ENCODE measurements at places on chromosomes 1 and 21.

DNA sequence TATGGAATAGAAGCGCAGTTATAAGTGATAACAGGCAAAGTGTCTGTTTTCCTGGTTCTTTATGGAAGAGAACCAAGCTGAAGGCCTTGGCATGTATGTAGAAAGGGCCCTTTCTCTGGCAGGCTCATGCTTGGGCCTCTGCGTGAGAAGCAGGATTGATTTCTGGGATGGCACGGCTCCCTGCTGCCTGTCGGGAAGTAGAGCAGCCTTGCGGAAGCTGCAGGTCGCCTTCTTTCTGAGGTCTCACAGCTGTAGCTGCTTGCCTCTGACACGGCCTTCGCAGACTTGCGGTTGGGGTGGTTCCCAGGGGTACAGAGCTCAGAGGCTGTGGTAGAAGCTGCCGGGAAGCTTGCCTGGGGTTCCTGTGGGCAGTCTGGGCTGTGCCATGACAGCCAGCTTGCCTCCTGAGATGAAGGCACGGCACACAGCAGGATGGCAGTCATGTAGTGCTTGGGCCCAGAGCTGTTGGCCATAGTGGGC is 39.4 kb downstream of the TRAPPC10 start:
- DNase-seq = peak; percentile 86

DNA sequence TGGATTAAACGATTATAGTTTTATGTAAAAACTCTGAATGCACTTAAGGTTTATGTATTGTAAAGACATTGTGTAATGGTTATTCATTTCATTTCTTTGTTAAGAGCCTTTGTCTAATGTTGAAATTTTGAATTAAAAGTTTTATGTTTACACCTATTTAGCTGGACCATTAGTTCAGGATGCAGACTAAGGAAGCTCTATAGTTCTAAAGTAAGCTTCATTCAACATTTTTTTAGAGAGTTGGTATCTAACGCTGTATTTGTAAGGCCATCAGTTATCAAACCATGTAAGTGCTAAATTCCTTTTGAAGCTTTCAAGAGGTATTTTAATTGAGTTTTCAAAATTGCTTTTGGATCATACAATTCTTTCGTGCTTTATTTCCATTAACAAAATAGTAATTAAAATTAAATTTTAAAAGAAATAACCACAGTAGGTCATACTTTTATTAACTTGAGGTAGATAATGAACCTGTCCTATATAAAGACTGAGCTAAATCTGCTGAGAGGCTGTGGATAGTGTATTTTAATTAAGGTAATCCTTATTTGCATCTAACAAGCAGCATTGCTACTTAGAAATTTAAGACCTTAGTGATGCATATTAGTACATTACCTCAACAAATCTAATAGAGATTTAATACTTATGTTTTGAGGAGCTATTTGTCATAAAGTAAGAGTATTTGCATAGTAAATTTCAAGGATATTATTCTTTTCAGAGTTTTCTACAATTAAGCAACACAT is 47.9 kb downstream of the RWDD3 start:
- no peak for DNase-seq

- no peak for DNase-seq
These were observed 774 bp upstream of the ANGPTL7 start for GRCh38 chr1:11188381-11188780.

GRCh38 chr1:167697667-167698141 is 24.1 kb upstream of the MPZL1 start:
- no peak for DNase-seq

GRCh38 chr1:25524568-25525360 is 18.6 kb upstream of the LDLRAP1 start:
- peak; percentile 36 for DNase-seq

DNA sequence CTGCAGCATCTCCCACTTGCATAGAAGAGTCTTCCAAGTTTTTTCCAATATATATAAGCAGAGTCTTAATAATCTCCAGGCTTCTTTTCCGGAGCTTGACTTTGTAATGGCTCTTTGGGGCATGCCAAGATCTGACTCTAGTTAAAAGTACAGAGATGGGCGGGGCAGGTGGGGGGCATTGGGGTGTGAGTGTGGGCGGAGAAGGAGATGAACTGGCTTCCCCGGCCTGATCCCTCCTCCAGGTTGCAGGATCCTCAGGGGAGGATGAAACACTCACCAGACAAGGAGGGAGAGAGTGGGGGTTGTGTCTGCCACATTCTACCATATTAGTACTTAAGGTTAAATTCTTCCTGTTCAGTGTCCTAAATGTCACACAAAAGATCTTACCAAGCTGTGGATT is 23.0 kb downstream of the S100A10 start:
- no peak for DNase-seq

DNA sequence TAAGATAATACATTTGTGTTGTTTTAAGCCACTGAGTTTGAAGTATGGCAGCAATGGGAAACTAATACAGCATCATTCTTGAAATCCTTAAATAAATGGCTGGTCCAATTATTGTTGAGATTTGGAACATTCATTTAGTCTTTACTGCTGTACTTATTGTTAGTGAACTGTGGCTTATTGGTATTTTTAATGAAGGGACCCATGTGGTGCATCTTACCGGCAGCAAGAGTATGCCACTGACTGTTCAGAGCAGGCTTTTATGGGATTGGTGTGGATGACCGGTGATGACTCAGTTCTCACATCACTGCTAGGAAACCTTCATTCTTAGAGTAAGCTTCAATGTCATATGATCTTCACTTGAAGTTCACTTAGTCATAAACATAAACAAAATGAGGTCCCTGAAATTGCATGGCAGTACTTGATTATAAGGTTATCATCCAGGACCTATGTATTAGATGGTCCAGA is 31.5 kb downstream of the PRKAA2 start:
- DNase-seq = no peak

DNA sequence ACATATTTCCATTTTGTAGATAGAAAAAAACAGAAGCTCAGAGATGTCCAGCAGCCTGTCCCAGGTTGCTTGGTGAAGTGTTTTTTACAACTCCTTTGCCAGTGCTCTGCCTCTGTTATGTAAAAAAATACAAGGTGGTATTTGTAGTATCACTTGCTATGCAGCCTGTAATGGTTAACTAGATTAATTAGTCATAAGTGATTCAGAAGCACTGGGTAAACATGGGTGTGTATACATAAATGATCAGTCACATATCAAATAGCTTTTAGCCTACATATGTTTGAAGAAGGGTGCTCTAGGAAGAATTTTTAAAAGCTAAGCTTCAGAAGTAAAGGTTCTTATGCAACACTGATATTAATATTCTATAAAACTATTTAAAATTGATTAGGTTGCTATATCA is 70.0 kb upstream of the MAGI3 start:
- no peak for DNase-seq

- DNase-seq = peak; percentile 14
These were observed 160.5 kb downstream of the ACTL8 start for GRCh38 chr1:17915511-17916197.

DNA sequence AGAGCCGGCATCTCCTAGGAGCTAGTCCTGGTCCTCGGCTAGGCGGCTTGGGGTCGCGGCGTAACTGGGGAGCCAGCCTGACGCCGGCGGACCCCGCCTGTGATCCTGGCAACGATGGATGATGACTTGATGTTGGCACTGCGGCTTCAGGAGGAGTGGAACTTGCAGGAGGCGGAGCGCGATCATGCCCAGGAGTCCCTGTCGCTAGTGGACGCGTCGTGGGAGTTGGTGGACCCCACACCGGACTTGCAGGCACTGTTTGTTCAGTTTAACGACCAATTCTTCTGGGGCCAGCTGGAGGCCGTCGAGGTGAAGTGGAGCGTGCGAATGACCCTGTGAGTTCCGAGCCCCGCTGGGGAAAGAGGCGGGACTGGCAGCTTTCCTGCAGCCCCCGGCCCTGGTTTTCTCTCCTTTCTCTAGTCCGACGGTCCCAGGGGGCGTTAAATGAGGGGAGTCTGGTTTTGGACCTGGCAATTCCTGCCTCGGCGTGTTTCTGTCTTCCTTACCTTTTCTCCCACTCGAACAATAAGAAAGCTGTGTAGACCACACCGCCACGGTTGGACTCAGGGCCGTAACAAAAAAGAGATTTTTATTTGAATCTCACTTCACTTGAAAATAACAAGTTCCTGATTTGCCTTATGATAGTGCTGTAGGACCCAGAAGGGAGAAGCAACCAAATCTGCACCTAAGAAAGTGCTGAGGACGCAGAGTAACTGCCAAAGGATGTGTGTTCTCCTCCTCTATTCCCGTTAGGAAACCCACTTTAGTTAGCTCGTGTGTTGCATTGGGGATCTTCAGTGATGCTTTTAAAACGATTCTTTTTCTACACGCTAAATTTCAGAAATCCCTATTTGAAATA is at the start of gene SPRTN:
Gene SPRTN (plus strand): TSS at position 24 of the 859 bp plus-strand sequence. CDS start 91 bp downstream, at position 115.
- DNase-seq = no peak

DNA sequence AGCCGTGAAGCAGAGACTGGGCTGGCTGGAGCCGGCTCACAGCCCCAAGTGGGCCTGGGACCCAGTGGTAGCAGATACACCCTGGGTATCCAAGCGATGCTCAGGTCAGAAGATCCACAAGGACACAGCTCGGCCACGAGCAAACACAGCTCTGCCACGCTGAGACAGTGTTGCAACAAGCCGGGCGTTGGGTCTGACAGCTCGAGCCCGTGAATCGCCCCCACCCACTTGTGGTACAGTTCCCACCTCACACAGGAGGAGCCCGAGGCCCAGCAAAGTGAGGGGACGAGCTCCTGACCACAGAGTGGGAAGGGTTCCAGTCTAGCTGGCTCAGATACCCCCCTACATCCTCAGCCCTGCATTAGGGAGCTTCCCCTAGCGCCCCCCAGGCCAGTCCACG is 8.9 kb upstream of the PRKCZ start:
- no peak for DNase-seq

- DNase-seq = no peak
These were observed 67.2 kb downstream of the RPAP2 start for GRCh38 chr1:92366040-92366395.

- peak; percentile 81 for DNase-seq
These were observed 12.8 kb downstream of the THEMIS2 start for GRCh38 chr1:27885114-27885528.

GRCh38 chr1:21152423-21153100 is 24.1 kb downstream of the EIF4G3 start:
- DNase-seq = no peak

DNA sequence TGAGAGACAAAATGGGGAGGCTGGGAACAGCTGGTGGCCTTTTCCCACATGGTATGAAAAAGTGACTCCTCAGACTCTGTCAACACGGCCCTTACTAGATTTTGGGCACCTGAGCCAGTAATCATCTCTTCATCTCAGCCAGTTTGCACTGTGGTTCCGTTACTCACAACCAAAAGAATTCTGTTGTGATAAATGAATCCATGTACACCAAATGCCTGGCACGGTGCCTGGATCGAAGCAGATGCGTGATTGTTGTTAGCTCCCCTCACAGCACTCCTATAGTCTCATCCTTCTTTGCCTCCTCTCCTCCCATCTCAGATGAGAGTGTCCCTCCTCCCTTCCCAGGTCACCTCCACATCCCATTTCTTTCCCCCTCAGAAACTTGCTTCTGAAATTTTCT is 57.9 kb upstream of the GJB5 start:
- no peak for DNase-seq
